IgD-negative memory B cell (primary cell): ENCODE measurements at places on chromosomes 6 and 20. TPM values are rescaled to one million over a fixed set of nuclear protein-coding genes. Genes with fewer than 3 reads are reported as not detected.

RSPH9 gene
- 1.2 TPM for polyA plus RNA-seq

HCRTR2 gene
- not detected for polyA plus RNA-seq

EYS gene
- 0.04 TPM for polyA plus RNA-seq

EGFL8 gene
- polyA plus RNA-seq = not detected
